NCI-H1436 treated with DMSO at 0.1 percent for 48 hours (cell line): ENCODE measurements at places on chromosomes 13 and 19.

- no peak for DNase-seq
These were observed 36.1 kb downstream of the ACTN4 start for GRCh38 chr19:38683393-38684077.

DNA sequence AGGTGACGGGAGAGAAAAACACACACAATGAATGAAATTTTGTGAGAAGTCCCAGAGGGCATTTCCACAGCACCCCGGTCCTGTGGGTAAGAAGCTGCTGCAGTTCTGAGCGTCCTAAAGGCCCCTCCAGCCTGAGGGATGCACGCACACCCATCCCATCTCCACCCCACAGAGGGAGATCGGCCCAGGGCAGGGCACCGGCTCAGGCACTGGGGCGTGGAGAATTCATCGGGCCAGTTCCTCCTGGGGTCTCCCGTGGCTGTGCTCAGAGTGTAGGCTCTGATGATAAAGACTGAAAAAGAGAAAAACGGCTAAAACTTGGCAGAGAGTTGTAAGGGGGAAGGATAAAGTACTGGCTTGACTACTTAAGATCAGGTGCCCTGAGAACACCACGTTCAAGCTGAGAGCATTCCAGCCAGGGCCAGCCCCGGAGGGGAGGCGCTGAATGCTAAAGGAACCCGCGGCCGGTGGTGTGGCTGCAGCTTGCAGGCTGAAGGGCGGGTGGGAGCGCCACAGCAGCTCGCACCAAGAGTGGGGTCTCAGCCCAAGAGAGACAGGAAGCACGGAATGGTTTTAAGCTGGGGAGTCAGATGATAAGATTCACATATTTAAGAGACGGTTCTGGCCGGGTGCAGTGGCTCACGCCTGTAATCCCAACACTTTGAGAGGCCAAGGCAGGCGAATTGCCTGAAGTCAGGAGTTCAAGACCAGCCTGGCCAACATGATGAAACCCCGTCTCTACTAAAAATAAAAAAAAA is 121.9 kb upstream of the SPACA7 start:
- DNase-seq, result no peak

- DNase-seq, result no peak
These were observed 68.2 kb downstream of the ITGBL1 start for GRCh38 chr13:101520672-101521071.

GRCh38 chr13:33537676-33538075 is 252.1 kb upstream of the STARD13 start:
- DNase-seq, result no peak

DNA sequence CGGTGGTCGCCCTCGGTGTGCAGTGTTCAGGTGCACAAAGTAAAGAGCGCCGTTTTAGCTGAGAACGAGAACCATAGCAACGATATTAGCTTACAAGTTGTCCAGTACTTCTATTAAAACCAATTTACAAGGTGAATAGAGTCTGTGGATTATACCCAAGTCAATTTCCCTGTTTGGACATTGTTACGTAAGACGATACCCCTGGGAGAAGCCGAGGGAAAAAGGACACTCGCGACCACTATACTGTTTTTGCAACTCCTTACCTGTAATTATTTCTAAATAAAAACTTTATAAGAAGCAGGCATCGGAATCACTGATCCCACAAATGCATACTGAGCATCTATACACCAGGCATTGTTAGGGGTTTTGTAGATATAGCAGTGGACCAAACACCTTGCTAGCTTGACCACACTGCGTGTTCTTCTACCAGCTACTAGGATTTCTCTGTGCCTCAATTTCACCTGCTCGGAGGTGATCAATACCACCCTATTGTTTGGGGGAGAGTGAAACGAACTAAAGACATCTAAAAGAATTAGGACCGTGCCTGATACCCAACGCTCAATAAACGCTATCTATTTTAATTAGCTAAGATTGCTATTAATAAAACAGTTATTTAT is 488 bp upstream of the EEF2 start:
- no peak for DNase-seq

DNA sequence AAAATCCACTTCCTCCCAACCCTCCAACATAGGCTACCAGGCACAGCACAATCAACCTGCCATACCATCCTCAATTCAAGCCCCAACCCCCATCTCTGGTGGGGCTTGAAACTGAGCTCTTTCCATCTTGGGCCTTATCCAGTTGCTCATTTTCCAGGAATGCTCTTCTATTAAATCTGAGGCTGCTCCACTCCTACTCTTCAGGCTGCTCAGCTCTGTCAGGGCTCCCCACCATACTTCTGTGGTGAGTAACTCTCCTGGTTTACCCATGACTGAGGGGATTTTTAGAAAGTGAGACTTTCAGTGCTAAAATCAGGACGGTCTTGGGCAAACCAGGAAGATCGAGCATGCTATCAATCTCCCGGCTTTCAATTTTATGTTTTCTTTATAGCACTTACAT is 512.8 kb downstream of the LMO7 start:
- DNase-seq, result no peak

- no peak for DNase-seq
These were observed 195.2 kb downstream of the TSHZ3 start for GRCh38 chr19:31154021-31154420.

GRCh38 chr19:35153701-35154524 is 622 bp upstream of the FXYD5 start:
- DNase-seq, result no peak

DNA sequence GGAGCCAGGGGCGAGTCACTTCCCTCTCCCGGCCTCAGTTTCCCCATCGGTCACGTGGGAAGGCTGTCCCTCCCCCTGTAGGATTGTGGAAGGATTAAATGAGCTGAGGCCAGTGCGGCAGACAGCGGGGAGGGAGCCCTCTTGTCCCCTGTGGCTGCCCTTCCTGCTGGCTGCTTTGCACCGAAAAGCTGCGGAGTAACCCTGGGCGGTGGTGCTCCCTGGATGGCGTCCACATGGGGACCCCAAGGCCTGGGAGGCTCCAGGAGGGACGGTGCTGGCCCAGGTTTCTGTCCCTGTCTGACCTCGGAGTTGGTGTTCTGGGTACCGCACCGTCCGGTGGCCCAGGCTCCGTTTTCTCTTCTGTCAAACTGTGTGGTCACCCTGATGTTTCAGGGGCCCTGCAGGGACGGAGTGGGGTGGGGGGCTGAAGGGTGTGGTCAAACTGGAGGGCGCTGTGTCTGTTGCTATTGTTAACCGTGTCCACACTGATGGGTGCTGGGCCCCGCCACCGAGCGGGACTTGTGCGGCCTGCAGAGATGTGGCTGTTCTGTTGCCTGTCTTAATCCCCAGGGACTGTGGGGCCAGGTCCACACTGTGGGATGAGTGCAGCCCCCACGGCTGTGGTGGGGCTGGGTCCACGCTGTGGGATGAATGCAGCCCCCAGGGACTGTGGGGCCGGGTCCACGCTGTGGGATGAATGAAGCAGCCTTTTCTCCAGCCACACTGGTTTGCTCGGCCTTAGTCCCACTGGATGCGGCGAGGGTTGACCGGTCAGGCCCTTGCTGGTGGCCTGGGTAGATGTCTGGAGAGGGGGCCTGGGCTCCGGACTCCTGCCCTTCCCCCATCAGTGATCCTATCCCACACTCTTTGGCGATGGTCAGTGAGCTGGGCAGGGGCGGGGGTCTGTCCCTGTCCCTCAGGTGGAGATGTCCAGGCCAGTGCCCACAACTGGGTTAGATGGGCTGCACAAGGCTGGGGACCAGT is 6.9 kb downstream of the GNA11 start:
- DNase-seq, result no peak

DNA sequence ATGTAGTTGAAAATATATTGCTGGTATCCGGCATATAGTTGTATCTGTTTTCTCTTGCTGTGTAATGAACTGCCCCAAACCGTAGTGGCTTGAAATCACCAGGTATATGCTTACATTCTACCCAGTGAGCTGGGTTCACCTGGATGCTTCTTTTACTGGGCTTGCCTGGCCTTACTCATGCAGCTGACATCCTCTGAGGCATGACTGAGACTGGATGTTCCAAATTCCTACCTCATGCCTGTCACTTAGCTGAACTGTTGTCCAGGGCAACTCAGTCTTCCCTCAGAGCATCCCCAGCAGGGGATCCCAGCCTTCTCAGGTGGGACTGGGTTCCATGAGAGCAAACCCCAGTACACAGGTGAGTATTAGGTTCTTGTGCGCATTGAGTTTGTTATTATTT is 66.8 kb downstream of the IFT88 start:
- DNase-seq, result no peak

DNA sequence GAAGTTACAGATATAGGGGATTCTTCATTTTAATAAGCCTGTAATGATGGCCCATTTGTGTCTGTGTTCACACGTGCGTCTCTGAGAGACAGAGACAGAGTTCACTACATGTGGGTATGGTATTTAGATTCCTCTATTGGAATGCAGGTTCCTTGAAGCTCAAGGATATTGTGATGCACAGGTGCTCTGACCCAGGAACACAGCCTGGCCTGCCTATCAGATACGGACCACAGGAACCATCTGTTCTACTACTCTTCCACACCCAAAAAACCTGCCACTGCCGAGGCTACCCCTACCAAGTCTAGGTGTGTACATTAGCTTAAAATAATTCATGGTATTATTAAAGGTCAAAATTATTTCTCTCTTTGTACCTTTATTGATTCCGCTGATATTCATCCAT is 289.2 kb downstream of the ATP8A2 start:
- no peak for DNase-seq

DNA sequence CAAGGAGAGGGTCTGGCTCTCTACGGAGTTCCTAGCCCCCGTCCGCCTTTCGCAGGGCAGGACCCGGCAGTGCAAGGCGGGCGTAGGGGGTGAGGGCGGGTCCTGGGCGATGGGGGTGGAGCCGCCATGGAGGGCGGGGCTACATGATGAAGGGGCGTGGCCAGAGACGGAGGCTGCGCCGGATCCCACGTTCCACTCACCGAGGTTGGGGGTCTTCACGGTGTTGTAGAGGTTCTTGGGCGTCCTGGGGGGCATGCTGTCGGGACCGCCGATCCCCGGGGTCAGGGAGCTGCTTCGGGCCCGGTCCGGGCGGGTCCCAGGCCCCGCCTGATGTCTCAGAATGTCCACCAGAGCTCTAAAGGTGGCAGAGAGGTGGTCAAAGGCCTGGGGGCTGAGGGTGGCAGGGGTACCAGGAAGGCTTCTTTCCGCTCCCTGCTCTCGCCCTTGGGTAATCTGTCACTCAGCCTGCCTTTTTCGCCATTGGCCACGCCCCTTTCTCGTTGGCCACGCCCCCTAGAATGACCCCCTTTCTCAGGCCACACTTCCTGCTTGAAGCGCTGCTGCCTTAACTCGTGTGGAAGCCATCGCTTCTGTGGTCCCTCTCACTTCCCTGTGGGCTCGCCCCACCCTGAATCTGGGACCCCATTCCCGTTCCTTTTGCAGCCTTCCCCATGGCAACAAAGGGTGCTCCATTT is 2.5 kb downstream of the SHISA7 start:
- no peak for DNase-seq

GRCh38 chr19:47428177-47428894 is 9.0 kb upstream of the MEIS3 start:
- DNase-seq, result peak; percentile 99

DNA sequence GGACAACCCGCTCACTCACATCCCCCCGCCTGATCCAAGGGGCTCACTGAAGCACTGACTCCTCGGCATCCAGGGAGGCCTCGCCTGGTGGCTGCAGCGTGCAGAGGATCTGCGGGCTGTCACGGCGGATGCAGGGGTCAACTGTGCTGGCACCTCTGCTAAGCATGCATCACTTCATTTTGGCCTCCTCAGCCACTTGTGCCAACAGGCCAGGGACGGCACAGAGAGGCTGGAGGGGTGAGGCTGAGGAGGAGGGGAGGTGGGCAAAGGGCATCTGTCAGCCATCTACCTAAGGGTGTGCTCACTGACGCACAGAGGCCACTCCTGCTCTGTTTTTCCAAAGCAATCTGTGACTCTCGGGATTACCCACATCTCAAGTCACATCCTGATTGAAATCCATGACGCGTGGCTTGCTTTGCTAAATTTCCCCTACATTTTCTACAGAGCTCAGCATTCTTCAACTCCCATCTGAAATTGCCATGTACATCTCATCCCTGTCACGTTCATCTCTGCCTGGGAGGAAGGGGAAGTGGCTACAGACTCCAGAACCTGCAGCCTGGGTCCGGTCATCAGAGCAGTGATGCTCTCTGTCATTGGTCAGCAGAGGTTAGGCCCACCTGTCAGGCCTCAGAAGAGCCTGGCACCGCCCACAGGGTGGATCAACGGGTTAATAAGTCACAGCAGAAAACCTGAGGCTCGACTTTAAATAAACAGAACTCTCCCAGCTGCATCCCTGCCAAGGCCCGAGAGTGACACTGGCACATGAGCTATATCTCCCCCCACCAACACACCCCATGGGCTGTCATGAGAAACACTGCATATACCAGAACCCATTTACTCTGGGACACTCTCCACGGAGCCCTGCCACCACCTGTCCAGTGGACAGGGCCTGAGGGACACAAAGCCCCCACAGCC is 17.6 kb downstream of the ELL start:
- DNase-seq, result no peak

- DNase-seq, result no peak
These were observed 2.2 kb downstream of the ABCA7 start for GRCh38 chr19:1041835-1042685.

GRCh38 chr13:40060296-40061007 is 405.0 kb downstream of the COG6 start:
- peak; percentile 69 for DNase-seq

- no peak for DNase-seq
These were observed at the start of gene YJEFN3 for GRCh38 chr19:19528721-19529490. Gene YJEFN3, plus strand, starts transcription at chr19:19528911. Its CDS starts 22 bp downstream, at chr19:19528933.

DNA sequence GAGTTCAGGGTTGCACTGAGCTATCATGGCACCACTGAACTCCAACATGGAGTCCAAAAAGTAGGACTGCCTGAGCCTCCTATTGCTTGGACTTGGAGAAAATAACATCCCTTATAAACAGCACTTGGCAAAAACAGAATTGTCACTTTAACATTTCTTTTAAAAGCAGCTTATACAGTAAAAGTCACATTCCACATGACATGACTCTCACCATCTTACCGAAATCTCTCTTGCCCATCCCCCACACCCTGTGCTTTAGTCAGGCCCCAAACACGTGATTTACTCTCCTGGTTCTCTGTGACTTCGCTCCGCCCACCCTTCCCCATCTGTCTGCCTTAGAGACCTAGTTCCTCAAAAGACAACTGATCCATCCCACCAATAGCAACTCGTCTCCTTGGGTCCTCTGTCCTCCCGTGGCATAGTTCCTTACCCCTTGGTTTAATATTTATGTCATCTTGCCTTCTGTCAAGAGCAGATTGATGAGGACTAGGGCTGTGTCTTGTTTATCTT is 4.6 kb downstream of the SAFB start:
- DNase-seq, result no peak

DNA sequence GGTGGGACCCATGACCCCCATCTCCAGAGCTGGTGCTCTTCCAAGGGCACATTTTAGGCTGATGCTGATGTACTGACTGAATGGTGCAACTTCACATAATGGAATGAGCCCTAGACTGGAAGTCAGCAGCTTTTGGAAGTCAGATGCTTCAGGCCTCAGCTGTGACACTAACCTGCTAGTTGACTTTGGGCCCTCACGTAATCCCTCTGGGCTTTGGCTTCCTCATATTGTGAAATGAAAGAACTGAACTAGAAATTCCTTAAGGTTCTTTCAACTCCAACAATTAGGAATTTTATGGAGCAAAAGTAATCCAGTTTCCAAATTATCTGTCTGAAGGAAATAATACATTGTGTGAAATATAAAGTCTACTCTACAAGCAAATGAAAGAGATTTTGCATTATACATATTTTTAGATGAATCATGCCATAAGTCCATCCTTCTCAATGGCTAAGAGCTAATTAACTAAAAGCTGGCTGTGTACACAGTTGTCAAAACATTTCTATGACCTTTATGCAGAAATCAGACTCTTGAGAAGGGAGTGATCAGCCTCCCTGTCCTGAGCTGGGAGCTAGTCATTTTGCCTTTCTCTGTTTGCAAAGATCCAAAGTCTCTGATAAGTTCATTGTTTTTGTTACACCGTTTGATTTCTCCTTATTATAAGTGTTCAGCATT is 204.2 kb downstream of the DCLK1 start:
- DNase-seq, result no peak
